Heart right ventricle (tissue), 16 donors: ENCODE measurements at places on chromosomes 12 and 14.
A peak's percentile ranks its signal among the peaks of the same experiment; 100 is the strongest.

DNA sequence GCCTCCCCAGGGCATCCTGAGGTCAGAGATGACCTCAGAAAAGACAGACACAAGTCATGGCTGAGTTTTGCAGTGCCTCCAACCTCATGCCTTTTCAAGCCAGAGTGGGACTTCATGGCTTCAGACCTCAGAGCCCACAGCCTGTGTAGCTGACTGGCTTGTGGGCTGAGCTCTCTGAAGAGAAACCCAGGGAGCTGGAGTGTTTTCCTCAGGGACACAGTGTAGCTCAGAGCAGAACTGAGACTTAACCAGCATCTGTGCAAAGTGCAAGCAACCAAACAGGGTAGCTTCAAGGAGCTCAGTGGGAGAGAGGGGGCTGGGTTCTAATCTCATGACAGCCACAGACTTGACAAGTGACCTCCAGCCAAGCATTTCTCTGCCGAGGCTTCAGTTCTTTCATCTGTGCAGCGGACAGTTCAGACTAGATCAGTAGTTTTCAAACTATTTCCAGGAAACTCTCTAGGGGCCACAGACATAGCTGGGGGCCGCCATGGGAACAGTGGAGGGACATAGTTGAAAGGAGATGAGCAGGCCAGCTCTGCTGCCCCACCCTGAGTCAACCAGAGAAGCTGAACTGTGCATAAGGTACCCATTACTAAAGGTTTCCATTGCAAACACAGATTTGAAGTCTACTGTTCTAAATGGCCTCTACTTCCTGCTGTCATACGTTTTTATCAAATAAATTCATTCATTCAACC lies 80.0 kb downstream of the LGMN start:
- no peak for DNase-seq

GRCh38 chr12:42097971-42098370 lies 46.7 kb downstream of the GXYLT1 start:
- no peak for DNase-seq

DNA sequence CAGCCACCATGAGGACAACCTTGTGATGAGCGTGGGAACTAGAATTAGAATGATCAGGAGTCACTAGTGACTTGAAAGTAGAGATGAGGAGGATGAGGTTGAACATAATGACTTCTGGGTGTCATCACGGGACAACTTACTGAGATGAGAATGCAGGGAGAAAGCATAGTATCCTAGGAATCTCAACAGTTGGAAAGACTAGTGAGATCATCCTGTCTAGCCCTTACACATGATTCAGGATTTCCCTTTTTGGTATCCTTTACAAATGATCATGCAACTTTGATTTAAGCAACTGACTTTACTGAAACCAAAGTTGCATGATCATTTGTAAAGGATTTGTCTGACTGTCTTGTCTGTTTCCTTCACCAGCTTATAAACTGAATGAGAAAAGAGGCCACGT lies 51.8 kb upstream of the HIF1A start:
- no peak for DNase-seq

GRCh38 chr12:63849106-63849620 lies 4.7 kb downstream of the SRGAP1 start:
- DNase-seq = no peak

GRCh38 chr14:37497422-37497821 lies 97.6 kb downstream of the FOXA1 start:
- DNase-seq = no peak

DNA sequence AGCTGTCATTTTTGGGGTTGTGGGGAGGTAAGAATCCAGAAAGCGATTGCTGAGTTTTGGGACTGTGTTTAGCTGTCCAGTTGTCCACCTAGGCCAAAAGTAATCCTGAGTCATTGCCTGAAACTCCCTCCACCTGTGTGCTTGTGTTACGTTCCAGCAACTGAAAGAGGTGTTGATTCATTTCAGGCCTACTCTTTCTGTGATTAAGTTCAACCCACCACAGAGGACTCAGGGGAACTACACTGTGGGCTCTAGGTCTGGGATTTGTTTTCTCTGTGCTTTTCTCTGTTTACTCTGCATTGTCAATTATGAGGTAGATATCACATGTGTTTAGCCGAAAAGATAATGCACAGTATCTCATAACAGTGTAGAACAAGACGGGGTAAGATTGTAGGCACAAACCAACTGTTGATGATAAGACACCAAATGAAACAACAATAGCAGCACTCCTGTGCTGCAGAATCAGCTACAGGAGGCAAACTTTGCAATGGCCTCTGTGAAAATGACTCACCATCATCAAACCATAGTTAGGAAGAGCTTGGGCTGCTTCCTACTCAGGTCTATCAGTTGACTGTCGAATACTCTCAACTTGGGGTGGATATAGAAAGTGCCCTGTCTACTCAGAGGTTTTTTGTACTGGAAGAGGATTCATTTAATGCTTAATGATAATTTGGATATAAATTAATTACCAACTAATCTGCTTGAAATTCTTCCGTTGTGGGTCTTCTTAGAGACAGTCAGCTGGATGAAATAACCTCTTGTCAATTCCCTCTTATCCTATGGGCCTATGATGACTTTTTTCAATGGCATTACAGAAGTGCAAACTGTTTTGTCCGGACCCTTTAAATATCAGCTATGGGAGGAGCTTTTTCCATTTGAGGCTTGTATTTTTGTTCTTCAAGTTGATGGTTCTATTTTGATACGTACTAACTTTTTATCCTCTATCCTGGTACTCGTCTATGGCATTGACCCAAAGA lies 385.9 kb downstream of the BMP4 start:
- DNase-seq = no peak

- no peak for DNase-seq
Measured at GRCh38 chr14:70011098-70011497, 131.9 kb downstream of the SMOC1 start.

DNA sequence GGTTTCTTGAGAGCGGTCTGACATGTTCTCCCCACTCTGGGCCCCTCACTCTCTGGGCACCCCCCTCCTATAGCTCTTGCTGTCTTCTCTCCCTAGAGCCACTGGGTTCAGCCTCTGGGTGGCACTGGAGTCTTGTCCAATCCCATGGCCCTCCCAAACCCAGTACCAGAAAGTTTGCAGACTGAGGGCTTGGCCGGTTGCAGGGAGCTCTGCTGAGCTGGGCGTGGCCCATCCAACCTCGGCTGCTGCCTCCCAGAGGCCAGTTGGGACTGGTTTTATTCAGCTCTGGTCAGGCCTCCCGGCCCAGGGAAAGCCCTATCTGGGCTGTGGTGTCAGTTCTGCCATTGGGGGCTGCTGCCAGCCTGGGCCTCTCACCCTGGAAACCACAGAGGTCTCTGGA lies 37.9 kb downstream of the ISCA2 start:
- DNase-seq = peak; percentile 39

- no peak for DNase-seq
Measured at GRCh38 chr14:22282417-22282816, 306.6 kb downstream of the DAD1 start.

DNA sequence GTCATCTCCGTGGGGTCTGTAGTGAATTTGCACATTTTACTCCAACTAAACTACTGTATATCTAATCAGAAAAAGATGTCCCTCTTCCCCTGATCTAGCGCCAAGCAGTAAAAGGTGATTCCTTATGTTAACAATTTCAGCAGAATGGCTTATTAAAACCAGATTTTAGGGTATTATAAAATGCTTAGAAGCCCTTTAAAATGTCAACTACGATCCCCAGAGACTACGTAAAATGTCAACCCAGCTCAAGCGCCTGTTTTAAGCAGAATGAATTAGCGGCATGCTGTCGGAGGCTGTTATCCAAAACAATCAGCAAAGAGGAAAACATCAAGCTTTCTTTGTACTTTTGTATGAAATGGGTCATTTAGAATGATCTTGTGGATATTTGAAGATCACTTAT lies 408.9 kb downstream of the SOX5 start:
- no peak for DNase-seq

DNA sequence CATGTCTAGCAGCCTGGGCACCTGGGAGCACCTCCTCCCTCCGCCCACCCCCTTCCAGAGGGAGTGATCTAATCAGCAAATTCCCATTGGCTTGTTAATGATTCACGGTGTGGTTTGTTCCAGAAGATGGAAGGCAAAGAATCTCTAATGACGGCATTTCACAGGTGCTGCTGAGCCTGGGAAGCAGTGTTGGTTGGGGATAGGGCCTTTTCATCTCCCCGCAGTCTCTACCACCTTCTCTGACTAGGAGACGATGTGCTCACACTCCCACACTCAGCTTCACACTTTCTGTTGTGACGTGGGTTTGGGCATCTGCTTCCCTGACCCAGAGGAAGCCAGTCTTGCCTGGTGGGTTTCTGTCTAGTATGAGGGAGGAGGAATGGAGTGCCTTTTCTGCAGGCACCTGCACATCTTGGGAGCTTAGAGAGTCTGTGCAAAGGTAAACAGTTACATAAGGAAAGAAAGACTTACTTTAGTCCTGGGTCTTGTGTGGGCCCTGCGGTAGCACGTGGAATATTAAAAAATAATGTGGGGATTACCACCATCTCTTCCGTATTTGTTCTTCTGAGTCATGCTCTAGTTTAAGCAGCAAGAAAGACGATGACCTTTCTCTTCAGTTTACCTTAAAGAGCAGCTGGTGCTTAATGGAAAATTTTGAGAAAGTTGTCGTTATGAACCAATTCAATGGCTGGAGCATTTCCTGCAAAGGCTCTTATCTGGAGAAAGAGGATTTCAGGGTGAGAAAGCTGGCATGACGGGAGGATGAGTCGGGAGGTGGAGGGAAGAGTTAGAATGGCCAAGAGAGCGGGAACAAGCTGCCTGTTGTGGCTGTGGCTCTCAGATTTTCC lies 70.6 kb upstream of the ARHGAP5 start:
- DNase-seq = no peak

DNA sequence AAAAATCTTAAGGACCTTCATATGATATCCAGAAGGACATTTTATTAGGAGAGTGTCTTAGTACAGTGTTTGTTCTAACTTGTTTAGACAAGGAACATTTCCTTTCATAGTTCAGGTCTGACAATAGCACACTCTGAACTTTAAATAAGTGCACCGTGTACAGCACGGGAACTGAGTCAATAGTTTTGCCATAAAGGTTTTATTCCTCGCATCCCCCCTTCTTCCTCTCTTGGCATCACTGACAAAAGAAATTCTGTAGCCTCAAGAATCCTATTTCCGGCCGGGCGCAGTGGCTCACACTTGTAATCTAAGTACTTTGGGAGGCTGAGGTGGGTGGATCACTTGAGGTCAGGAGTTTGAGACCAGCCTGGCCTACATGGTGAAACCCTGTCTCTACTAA lies 58.3 kb downstream of the TMCC3 start:
- peak; percentile 25 for DNase-seq

GRCh38 chr14:70563869-70564268 lies 29.1 kb upstream of the ADAM20 start:
- DNase-seq = peak; percentile 40

GRCh38 chr12:53719649-53720048 lies 7.6 kb downstream of the CALCOCO1 start:
- no peak for DNase-seq

DNA sequence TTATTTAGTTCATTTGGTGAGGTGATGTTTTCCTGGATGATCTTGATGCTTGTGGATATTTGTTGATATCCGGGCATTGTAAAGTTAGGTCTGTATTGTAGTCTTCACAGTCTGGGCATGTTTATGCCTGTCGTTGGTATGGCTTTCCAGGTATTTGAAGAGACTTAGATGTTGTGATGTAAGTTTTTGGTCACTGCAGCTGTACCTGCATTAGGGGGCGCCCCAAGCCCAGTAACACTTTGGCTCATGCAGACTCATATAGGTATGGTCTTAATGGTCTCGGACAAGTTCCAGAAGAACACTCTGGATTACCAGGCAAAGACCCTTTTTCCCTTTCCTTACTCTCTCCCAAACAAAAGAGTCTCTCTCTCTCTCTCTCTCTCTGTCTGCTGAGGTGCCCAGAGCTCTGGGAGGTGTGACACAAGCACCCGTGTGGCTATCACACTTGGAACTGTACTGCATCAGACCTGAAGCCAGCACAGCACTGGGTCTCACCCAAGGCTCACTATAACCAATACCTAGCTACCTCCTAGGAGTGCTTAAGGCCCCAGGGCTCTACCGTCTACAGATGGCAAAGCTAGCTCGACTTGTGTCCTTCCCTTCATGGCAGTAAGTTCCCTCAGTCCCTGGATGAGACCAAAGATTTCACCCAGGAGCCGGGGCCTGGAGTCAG lies 425.8 kb upstream of the ATXN7L3B start:
- no peak for DNase-seq
